ENCODE measurements at places on chromosomes 7 and 10.

- DNase-seq, result no peak
Measured at GRCh38 chr7:117041822-117042221, 88.5 kb downstream of the ST7 start.

DNA sequence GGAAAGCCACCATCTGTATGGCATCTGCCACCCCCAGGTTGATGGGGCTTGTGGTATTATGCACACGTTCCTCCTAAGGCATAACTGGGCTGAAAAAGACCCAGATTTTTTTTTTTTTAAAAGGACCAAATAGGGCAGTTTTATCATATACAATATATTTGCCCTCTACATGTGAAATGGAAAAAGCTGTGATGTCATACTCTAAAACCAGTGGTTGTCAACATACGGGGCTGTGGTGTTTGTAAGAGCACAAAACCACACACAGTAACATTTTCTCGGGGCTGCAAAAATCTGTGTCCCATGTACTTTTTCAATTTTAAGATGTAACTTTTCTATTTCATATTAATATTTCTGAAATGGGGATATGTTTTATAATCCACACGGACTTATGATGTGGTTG is 34.9 kb downstream of the FAM171A1 start:
- no peak for DNase-seq

DNA sequence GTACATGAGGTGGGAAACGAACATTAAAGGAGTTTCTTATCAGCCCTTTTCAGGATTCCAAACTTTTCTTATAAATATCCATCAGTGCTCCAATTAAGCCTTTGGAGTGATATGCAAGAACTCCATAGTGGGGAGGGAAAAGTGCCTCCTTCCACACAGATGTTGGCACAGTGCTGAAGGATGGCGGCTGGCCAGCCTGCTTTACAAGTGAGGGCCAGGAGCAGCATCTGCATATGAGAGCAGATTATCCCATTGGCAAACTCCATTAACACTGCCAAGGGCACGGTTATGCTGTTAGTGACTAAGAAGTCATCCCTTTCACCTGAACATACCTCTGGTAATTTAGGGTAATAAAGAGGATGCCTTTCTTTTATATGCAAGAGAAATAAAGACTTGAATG is 543.1 kb downstream of the CNTNAP2 start:
- no peak for DNase-seq

DNA sequence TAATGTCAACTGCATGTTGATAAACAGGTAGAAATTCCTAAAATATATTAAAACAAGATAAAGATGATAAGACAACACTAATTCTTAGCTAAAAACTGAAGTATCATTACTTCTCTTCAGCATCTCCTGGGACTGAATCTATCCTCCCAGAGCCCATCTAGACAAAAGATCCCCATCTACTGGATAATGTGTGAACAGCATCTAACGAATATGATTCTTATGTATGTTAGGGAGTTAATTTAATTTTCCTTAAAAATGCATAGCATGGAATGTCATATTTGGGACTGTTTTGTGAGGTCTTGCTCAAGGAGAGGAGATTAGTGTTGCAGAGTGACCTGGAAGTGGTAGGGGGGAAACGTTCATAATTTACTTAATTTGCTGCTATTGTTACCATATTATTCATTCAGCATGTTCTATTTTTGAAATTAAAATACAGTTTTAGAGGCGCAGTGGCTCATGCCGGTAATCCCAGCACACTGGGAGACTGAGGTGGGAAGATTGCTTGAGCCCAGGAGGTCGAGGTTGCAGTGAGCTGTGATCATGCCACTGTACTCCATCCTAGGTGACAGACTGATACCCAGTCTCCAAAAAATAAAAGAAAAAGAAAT is 305.1 kb upstream of the CSTF2T start:
- DNase-seq, result peak; percentile 27

GRCh38 chr7:99019523-99020412 is 124.1 kb downstream of the SMURF1 start:
- no peak for DNase-seq

DNA sequence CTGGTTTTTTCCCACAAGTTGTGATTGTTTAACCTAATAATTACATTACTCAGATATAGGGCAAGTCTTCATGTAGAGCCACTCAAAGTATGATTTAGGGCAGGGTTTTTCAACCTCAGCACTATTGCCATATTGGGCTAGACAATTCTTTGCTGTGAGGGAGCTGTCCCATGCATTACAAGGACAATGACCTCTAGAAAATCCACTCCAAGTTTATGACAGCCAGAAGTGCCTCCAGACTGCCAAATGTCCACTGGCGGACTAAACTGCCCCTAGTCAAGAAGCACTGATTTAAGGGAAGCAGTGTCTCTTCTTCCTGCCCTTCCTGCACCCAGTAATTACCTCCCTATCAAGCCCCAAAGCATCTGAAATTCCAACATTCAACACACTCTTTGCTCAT is 54.4 kb downstream of the ZNF800 start:
- DNase-seq, result no peak

- no peak for DNase-seq
Measured at GRCh38 chr10:125417605-125418004, 257.2 kb upstream of the CTBP2 start.

DNA sequence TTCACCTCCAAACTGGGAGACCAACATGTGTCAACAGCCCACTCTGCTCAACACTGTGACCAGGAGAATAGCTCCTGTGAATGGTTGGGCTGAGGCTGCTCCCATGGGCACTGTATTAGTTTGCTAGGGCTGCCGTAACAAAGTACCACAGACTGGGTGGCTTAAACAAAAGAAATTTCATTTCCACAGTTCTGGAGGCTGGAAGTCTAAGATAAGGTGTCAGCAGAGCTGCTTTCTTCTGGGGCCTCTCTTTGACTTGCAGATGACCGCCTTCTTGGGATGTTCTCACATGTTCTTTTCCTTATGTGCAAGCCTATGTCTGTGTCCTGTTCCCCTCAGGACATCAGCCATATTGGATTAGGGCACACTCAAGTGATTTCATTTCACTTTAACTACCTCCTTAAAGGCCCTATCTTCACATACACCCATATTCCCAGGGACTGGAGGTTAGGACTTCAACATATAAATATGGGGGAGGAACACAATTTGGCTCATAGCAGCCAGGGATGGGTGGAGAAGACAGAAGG is 90.3 kb downstream of the CPED1 start:
- DNase-seq, result no peak

- no peak for DNase-seq
Measured at GRCh38 chr10:44395396-44395795, 10.5 kb upstream of the CXCL12 start.

DNA sequence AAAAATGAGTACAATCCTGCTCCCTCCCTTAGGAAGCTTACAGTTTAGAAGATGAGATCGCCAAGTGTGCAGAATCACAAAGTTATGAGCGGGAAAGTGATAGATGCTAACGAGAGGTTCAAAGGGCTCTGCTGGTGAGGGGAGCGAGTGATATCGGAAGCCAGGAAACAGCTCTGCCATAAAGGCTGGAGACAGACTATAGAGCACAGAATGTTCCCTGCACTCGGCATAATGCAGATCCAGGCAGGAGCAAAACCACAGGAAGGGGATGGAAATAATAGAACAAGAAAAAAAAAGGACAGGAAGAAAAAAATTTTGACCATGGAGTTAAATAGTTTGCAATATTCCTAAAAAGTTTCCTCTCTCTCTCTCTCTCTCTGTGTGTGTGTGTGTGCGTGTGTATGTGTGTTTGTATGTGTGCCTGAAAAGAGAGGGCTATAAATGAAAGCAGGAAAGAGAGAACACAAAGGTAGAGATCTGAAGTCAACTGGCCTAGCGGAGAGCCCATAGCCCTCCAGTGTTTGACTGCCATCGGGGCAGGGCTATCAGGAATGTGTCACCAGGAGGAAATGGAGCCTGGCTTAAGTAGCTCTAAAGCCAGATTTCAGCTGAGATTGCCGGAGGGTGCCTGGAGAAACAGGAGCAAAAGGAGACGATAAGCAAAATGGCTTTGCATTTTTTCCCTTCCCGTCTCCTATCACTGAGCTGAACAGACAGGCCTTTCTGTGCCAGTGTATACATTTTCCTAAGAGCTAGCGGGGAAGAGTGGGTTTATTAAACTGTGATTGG is 175.8 kb upstream of the LYZL1 start:
- DNase-seq, result no peak

All from GM13976 (cell line).